ENCODE measurements at places on chromosomes 3 and 15.

DNA sequence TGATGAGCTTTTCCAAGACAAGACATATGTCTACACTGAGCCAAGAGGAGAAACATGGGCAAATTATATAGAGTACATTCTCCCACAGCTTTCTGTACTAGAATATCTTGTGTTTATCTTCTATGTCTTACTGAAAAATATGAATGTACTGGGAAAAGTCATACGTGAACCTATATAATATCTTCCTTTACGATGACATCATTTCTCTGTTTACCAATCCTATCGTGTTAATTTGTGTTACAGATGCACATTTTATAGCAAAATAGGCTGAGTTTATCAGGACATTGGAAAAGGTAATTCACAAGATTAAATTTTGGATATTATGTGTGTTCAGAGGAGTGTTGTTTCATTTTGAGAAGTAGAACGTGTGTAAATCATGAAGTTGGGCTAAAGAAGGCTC, 452.5 kb upstream of the THRB start:
- DNase-seq: no peak

- no peak for DNase-seq
Observed at GRCh38 chr3:138950006-138950644, 3.1 kb downstream of the FOXL2NB start.

DNA sequence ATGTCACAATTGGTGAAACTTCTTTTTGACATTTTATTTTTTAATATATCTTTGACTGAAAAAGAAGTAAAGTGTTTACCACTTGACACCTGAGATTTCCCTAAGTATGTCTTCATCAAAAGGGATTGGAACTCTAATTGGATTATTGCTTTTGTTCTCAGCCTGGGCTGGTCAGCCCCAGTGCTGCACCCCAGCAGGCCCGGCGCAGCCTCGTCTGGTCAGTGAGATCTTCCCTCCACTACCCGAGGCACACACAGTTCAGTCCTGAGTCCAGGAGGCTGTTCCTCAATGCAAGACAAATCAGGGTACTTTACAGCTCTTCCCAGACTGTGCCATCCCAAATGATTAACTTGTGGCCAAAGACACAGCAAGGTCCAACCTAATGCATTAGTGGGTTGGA, 146.9 kb upstream of the SEMA6D start:
- DNase-seq: no peak

DNA sequence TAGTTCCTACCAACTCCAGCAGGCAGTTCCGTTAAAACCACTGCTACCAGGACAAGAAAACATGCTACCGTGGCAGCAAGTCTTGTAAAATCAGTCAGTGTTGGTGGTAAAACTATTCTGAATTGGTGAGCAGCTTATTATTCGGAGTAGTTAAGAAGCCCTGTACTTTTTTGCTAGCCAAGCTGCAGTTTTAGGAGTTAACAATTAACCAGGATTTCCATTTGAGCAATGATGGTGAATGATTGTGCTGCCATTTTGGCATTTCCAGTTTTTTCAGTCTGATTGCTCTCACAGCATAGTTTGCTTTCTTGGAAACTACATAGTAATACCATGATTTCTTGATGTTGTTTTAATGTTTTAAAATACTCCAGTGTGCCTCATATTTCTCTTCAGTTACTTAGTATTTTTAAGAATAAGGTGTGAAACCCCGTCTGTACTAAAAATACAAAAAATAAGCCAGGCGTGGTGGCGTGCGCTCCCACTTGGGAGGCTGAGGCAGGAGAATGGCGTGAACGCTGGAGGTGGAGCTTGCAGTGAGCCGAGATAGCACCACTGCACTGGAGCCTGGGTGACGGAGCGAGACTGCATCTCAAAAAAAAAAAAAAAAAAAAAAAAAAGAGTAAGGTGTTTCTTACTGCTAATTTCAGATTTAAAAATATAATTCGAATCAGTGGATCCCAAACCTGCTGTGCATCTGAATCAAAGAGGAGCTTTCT, 43.8 kb upstream of the SCAANT1 start:
- DNase-seq: no peak

DNA sequence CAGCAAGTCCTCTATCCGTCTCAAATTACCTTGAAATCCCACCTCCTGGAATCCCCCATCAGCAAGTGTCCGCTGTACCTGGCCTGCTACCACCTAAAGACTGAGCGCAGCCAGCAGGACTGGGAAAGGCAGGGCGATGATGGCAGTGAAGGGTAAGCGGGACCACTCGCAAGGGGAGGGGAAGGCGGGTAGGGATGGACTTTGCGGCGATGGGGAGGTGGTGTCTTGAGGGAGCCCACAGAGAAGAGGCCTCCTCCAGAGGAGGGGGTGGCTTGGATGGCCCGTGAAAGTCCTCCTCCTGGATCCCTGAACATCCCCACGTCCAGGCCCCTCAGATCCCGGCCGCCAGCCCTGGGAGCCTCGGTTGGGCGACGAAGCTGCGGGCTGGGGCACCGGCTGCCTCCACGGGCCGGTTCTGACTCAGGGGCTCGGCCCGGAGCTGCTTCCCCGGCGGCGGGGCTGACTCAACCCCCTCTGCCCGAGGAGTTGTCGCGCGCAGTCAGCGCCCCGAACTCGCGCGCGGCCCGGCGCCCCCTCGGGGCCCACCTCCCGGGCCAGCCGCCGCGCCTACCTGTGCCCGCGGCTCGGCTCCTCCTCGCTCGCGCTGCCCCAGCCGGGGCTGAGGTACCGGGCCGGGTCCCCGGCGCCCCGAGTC, 512 bp downstream of the LARP6 start:
- no peak for DNase-seq

- DNase-seq: no peak
Observed at GRCh38 chr3:111352585-111352984, 189.4 kb upstream of the CD96 start.

DNA sequence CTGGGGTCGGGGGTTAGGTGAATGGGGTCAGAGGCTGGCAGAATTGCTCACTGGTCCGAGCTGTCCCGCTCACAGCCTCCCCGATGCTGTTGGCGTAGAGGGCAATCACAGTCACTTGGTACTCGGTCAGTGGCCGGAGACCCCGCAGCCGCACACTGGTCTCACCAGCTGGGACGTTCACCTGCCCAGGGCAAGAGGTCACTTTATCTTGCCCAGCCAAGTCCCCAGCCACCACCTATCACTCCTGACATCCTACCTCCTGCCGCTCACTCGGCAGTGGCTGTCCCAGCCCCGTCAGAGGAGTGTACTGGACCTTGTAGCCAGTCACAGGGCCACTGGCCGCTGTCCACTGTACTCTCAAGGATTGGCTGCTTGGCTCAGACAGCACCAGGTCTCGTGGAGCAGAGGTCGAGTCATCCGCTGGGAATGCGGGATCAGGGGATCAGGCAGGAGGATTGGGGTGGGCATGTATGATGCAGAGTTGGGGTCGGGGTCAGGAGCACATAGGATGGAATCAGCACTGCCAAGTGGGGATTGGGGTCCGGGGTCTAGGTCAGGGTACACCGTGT, 2.5 kb downstream of the COL7A1 start:
- DNase-seq: no peak

DNA sequence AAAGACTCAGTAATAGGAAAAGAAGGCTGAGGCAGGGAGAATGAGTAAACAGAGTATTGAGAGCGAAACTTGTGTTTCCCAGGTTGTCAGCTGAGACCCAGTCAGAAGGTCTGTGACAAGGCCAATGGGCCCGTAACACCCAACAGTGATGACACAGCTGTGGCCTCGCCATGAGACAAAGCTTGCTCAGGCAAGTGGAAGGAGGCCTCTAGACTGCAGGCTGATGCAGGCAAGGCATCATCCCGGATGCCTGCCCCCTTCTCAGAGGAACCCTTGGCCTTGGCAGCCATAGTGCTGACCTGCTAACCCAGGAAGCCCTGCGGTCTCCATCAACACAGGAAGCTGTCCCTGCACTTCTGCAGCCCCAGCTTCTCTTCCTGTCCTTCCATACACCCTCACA, 15.4 kb downstream of the RAB6B start:
- DNase-seq: no peak

DNA sequence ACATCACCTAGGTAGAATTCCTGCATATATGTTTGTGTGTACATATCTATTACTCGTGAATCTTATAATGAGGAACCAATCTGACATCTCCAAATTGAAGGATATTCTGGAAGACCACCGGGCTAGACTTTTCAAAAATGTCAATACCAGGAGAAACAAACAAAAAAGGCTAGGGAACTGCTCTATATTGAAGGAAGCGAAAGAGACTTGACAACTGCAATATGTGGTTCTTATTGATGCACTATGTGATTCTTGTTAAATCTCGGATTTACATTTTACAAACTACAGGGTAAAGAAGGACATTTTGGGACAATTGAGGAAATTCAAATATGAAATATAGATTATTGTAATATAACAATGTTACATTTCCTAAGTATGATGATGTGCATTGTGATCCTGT, 137.5 kb upstream of the CCDC54 start:
- DNase-seq: no peak

- DNase-seq: peak; percentile 12
Observed at GRCh38 chr3:43162230-43163084, 56.6 kb upstream of the POMGNT2 start.

- no peak for DNase-seq
Observed at GRCh38 chr3:37707428-37708372, 154.0 kb upstream of the CTDSPL start.

- DNase-seq: no peak
Observed at GRCh38 chr15:87243474-87243873, 1013.1 kb downstream of the NTRK3 start.

GRCh38 chr3:195257454-195258448, 13.2 kb downstream of the XXYLT1 start:
- DNase-seq: no peak

DNA sequence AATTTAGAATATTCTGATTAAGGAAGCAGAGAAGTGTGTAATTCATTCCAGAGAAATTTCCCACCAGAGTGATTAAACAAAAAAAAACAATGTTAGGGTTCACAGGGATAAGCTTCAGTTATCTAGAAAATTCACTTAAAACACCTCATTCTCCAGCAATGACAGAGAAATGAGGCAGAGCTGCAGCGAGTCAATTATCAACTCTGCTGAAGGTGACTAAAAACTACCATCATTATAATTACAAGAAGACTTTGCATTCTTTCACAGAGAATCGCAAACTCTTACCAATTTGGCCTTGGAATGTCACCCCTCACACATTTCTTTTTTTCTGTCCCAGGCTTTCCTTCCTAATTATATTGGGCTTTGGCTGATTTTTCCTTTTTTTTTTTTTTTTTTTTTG, 117.1 kb downstream of the RAB11A start:
- no peak for DNase-seq
